ENCODE measurements at places on chromosomes 1 and 21.

DNA sequence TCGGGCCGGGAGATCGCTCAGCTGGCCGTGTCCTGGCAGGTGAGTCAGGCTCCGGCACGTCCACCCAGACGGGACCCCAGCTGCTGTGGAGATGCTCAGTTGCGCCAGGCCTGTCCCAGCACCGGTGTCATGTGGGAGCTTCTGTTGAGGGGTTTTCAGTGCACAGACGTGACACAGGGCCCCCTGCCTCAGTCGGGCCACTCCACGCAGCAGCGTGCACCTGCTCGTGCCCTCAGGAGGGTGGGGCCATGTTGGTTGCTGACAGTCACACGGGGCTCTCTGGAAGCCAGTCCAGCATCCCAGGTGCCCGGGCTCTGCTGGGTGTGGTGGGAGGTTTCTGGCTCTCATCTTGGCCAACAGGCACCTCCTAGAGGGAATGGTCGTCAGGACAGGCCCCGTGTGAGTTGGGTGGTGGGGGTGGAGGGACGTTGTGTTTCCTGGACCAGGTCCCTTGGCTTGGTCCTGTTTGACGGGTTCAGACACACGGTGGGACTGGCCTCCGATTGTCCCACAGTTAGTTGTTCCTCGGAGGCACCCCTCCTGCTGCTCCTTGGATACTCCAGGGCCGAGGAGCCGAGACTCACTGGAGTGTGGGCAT is 19.2 kb downstream of the ATAD3B start:
- DNase-seq: no peak

DNA sequence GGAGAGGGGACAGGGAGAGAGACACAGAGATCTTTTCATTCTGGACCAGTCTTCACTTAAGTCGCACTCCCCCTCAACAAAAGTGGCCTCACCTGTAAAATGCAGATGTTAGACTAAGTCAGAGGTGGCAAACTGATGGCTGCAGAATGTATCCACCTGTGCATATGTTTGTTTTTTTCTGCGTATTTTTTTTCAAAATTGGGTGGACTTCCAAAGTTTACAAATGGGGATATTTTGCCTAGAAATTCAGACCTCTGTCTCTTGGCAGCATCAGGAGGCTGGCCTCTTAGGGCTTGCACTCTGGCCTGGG is 525.0 kb downstream of the MATN1 start:
- DNase-seq: no peak

DNA sequence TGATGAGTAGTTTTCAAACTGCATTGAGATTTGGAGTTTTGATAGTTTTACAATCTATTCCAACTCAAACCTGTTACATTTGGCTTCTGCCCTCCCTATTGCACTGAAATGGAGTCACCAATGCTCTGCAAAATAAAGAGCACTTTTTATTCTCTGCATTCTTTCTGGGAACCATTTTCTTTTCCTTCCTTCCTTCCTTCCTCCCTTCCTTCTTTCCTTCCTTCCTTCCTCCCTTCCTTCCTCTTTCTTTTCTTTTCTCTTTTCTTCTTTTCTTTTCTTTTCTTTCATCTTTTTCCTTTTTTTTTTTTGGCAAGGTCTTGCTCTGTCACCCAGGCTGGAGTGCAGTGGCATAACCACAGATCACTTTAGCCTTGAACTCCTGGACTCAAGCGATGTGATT is 114.2 kb downstream of the TBX19 start:
- DNase-seq: no peak

DNA sequence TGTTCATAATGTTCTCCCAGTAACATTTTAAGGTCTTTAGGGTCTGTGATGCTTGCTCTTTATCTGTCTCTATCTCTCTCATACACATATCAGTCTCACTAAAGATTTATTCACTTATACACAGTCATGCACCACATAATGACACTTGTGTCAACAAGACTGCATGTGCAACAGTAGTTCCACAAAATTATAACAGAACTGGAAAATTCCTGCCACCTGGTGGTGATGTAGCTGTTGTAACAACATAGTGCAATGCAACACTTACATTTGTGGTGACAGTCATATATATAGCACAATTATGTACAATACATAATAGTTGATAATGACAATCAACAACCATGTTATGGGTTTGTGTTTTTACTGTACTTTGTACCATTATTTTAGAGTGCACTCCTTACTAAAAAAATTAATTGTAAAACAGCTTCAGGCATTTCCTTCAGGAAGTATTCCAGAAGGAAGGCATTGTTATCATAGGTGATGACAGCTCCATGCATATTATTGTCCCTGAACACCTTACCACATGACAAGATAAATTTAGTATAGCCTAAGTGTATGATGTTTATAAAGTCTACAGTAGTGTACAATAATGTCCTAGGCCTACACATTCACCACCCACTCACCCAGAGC is 8.1 kb downstream of the TDRD5 start:
- DNase-seq: no peak

- DNase-seq: no peak
Observed at GRCh38 chr1:175415129-175415712, 222.6 kb upstream of the KIAA0040 start.

DNA sequence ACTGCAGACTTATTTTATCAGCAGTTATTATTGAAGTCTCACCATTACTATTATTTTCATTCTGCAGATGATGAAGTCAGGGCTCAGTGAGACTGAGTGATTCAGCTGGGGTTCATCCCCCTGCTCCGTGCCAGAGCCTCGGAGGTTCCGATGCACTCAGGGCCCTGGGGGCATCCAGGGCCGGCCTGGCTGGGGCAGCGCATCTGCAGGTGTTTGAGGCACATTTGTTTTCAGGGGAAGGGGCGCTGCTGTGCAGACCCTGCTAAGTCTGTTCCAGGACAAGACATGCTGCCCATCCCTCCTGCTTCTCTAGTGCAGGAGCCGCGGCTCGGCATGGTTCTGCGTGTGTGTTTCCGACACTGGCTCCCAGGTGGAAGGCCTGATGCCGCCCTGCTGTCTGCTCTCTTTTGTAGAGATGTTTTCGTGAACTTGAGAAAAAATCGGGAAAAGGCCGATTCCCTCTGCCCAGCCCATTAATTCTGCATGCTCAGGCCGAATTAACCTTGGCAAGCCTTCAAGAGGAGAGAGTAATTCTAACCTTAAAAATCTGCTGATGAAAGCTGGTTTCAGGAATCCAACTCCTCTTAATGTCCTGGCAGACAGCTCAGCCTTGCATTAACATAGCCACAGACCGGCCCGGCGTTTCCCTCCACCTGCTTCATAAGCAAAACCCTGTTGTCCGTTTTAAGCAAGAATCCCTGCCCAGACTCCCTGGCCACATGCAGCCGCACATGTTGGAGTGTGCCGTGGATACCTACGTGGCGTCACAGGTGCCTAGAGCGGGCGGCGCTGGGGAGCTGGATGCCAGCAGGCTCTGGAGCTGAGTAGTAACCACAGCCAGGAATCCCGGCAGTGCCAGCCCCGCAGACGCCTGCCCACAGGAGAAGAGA is 316.0 kb upstream of the VAMP3 start:
- DNase-seq: no peak

- no peak for DNase-seq
Observed at GRCh38 chr1:70458131-70458530, 47.1 kb downstream of the CTH start.

DNA sequence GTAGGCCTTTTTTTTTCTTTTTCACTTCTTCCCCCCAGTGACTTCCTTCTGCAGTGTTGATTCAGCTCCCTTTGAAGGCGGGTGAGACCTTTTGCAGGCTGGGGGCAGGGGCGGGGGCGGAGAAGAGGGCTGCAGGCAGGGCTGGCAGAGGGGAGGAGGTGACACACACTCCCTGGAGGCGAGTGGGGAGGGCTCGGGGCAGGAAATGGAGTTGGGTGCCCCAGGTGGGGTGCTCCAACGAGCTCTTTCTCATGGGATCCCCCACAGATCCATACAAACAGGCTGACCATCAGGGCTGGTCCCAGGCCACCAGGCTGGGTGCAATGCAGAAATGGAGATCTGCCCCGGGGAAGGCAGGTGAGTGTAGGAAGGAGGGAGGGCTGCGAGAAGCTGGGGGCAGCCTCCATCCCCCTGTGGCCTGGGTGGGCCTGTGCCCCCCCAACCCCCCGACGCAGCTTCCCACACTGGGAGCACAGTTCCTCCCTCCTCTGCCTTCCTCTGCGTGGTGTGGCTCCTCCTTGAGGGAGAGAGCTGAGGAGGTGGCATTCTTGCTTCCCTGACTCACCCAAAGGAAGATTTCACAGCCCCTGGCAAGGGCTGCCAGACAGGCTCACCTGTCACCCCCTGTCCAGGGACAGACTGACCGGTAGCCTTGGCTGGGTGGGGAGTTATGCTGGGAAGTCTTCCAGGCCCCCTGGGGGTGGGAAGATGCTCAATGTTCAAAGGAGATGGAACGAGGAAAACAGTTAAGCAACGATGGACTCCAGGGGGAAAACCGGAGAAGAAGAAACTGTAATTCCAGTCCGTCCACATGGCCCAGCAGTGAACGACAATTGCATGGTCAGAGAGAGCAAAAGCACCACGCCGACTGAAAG is 7.1 kb upstream of the ITGB2 start:
- DNase-seq: peak; percentile 91

- no peak for DNase-seq
Observed at GRCh38 chr1:30418939-30419720, 304.3 kb downstream of the MATN1 start.

- no peak for DNase-seq
Observed at GRCh38 chr1:232822530-232822929, 17.3 kb downstream of the MAP10 start.
